ENCODE measurements at places on chromosomes 12 and 14.
A peak's percentile ranks its signal among the peaks of the same experiment; 100 is the strongest.

DNA sequence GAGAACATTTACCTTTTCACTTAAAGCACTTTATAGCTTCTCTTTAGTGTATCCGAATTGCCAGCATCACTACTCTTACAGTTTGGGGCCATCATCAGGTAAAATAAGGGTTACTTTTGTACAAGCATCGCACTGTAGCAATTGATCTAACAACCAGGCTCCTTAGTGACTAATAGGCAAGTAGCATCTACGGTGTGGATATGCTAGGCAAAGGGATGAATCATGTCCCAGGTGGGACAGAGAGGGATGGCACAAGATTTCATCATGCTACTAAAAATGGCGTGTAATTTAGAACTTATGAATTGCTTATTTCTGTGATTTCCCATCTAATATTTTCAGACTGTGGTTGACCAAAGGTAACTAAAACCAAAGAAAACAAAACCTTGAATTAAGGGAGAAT, 582.3 kb downstream of the KCNH5 start:
- no peak for DNase-seq

DNA sequence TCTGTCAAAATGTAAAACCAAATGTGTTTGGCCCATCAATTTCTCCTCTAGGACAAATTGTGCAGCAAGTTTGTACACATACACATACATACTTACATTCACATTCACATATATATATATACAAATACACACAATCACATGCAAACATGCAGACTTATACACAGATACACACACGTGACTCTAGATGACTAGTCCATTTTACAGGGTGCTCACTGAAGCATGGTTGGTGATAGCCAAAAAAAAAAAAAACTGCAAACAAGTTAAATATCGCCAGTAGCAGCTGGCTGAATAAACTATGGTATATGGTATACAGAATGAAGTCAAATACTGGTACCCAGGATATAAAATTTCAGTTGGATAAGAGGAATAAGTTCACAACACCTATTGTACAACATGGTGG, 77.9 kb downstream of the SLC25A21 start:
- DNase-seq, result no peak

DNA sequence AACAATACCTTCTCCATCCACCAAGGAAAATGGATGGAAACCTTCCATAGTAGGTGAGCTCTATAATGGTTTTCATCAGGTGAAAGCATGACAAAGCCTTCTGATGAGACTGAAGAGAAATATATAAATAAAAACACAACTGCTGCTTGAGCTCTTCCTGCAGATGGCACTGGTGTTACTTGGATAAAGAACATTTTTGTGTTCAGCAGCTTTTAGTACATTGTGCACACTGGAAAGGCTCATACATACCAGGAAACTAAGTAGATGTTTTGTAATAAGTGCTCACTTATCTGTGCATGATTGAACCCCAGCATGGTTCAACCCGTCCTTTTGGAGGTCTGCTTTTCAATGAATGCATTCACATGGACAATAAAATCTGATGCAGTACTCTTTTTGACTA, 357.3 kb upstream of the MIS18BP1 start:
- no peak for DNase-seq

DNA sequence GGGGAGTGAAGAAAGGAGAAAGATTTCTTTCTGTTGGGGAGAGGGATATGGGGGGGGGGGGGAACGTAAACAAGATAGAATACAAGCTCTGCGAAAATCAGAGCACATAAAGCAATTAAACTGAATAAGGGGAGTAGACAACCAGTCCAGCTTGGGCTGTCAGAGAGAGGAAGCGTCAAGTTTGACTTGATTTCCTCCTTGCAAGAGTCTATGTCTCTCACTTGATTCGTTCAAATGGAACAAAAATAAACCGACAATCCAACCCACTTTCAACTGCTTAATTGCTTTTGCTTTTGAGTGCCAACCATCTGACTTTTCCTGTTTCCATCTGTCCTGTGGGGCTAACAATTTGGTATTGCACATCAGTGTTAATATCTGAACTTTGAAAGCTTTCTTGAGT, 942 bp downstream of the SYT1 start:
- no peak for DNase-seq

DNA sequence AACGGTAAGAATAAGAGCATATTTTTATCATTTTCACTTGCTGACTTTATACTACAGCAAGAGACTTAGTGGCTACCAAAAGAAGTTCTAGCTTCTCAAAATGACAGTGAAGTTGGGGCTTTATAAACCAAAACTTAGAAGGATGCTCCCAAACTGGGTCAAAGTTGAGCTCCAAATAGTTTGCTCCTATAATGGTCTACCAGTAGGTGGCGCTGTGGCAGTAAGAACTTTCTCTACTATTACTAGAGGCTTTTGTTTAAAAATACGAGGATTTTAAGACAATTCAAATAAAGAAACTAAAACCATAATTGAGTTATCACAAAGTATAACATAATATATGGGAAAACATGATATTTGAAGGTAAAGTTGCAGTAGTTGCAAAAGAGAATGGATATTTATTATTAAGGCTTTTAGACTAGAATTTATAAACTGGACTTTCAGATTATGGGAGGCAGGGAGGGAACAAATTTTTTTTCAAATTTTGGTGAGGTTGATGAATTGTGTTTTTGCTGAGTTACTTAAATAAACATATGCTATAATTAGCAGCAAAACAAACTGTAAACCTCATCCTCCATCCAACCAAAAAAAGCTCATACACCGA, 75.0 kb downstream of the TGFB3 start:
- peak; percentile 58 for DNase-seq

DNA sequence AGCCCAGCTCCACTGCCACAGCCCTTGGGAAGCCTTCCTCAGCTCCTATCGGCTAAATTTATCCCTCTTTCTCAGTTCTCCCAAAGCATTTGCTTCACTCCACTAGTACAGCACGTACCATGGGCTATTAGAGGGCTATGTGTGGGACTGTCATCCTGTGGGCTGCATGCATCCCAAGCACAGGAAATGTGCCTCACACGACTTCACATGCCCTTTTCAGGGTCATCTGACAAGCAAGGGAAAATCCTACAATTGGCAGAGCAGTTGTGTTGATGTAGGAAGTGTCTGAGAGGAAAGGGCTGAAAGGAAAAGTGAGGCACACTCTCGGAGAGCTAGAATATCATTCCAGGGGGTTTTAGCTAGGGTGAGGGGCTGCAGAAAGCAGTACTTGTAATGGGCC, 47.6 kb downstream of the NINJ2 start:
- no peak for DNase-seq

DNA sequence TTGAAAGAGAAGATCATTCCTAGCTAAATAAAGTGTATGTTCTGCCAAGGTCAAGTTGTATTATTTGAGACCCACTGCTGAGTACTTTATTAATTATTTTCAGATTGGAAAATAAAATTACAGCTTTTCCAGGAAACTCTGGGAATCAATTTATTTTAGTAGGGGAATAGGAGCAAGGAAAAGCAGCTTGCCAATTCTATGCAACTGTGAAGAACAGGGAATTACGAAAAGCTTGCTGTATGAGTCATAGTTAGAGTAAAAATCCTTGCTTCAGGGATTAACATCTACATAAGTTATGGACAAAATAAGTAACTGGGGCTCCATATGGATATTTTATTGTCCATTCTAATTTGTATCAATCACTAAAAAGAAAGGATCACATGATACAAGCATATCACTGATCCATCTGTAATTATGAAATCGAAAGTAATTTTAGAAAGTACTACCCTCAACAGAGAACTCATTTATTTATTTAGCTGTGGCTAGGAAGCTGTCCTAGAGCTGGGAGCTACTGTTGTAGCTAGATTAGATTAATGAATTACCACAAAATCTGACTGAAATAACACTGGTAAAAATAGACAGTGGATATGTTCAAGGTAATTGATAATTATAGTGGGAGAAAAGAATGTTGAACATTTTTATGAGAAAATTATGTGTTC, 303.5 kb upstream of the NPAS3 start:
- DNase-seq, result no peak
